ENCODE measurements at places on chromosomes 5 and 9. TPM values are rescaled to one million over a fixed set of nuclear protein-coding genes. Genes with fewer than 3 reads are reported as not detected.

The NTRK2 gene
- total RNA-seq, result 2.5 TPM

The OLFML2A gene
- 10.7 TPM for total RNA-seq

The KIF4B gene
- total RNA-seq, result not detected

The PPP1R2B gene
- not detected for total RNA-seq

GRCh38 chr9:19619221-19619620 is 169.6 kb downstream of the SLC24A2 start:
- DNase-seq, result no peak
- H3K36me3 ChIP-seq, result no peaks in the 10 kb centered on the region
- H3K27ac ChIP-seq, result no peak overlapping the region
- H3K4me3 ChIP-seq, result no peak overlapping the region

- no peaks in the 10 kb centered on the region for H3K27me3 ChIP-seq
- no peak overlapping the region for H3K27ac ChIP-seq
Observed at GRCh38 chr9:69900406-69900805, 79.8 kb downstream of the CFAP95 start.

DNA sequence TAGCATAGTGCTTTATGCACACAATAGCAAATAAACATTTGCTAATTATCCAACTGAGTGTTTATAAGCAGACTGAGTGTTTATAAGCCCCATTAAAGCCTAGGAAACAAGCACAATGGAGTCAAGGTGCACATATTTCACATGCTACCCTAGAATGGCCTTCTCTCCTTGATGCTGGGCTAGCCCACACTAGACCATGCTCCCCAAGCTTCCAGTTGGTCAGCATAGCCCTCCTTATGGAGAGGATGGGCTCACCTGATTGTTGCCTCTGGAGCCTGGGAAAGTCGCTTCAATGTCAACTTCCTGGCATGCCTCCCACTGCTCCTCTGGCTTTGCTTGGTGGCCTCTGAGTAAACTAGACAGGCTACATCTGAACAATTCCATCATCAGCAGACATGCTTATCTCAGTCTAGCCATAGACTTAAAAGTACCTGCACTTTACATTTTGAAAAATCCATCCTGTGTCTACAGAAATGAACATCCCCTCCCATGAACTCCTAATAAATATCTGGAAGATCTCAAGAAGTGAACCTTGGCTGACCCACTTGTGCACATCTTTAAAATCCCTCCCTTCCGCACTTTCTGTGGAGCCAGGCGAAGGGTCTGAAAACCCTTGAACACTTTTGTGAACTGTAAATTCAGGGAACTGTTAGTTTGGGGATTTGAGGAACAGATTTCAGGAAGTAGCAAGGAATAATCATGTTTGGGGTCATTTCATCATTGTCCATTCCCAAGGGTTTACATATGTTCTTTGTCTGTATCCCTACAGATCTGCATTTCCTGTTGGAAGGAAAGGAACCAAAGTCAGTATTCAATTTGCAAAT is 486.6 kb downstream of the ARHGEF28 start:
- H3K36me3 ChIP-seq, result no peaks in the 10 kb centered on the region
- DNase-seq, result peak; percentile 18
- no peak overlapping the region for H3K27ac ChIP-seq

All from cardiac muscle cell (in vitro differentiated cells and primary cell).